ENCODE measurements at places on chromosomes 2 and 18.

- no peak for DNase-seq
These were observed 83.3 kb upstream of the EPB41L5 start for GRCh38 chr2:119929537-119929936.

GRCh38 chr2:118309946-118310680 is 221.8 kb downstream of the INSIG2 start:
- DNase-seq: peak; percentile 81

DNA sequence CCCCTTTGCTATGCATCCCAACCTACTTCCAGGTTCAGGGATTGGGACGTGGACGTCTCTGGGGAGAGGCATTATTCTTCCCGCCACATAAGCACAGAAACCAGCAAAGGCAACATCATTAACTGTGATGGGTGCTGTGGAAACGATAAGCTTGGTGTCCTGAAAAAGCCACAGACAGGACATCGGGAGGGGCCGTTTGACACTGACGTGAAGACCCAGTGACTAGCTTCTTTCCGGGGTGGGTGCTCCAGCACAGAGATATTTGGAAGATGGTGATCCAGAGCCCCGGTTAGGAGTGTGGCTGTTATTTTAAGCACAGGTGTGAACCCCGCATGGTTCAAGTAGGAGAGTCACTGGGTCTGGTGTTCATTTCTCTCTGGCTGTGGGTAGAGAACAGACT is 163.8 kb upstream of the HDAC4 start:
- DNase-seq: no peak

- DNase-seq: peak; percentile 88
These were observed 2.3 kb downstream of the EGR4 start for GRCh38 chr2:73291093-73291460.

- no peak for DNase-seq
These were observed 506.6 kb downstream of the PLCL1 start for GRCh38 chr2:198311020-198311419.

DNA sequence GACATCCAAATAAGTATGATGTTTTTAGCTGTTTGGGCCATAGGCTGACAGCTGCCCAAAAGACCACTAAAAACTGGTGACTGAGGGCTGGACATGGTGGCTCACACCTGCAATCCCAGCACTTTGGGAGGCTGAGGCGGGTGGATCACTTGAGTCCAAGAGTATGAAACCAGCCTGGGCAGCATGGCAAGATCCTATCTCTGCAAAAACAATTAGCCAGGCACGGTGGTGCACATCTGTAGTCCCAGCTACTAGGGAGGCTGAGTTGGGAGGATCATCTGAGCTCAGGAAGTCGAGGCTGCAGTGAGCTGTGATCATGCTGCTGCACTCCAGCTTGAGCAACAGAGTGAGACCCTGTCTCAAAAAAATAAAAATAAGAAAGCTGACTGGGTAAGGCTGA is 511.5 kb upstream of the RAB6C start:
- DNase-seq: no peak

DNA sequence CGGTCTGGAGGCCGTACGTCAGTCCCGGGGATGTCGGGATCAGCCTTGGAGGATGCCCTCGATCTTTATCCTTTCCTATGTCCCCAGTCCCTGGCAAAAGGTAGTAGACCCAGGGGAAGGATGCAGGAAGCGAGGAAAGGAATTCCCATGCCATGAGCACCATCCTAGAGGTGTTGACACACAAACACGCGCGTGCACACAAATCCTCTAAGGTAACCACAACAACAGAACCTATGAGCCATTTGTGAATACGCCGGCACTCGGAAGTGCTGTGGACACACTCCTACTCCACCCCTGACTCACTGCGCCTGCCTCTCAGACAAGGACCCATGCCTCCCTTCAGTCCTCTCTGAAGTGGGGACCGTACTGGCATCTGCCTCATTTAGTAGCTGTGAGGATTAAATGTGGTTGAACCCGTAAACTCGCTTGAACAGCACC is 11.3 kb upstream of the MLPH start:
- peak; percentile 70 for DNase-seq

DNA sequence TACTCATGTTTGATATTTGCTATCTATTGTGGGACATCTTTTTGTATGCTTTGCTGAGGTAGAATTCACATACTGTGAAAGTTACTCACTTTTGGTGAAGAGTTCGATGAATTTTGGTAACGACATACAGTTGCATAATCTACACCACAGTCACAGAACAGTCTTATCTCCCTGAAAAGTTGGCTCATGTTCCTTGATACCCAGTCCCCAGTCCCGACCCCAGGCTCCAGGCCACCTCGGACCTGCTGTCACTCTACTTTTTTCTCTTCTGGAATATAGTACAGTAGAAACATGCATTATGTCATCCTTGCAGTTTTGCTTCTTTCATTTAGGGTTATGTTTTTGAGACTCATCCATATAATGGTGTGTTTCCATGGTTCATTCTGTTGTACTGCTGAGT is 191.7 kb downstream of the FAM210A start:
- DNase-seq: no peak

Measured in urothelium cell line (cell line).